ENCODE measurements at places on chromosomes 11 and 22.

- DNase-seq, result peak; percentile 10
Measured at GRCh38 chr11:104547996-104548661, 350.1 kb downstream of the CASP12 start.

DNA sequence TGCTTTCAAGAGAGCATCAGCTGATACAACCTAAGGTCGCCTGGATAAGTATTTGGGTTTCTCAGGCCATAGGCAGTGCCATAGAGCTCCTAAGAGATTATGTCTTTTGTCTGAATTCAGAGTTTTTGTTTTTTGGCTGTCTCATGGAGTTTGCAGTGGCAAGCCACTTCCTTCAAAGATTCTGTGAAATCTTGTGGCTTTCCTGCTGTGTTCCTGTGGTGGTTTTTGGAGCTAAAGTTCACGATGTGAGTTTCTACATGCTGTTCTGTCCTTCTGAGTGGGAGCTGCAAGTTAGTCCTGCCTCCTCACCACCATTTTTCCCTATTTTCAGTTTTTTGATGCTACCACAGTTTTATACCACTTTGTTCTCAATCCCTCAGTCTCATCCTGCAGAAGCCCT is 111.4 kb downstream of the COMMD9 start:
- DNase-seq, result no peak

DNA sequence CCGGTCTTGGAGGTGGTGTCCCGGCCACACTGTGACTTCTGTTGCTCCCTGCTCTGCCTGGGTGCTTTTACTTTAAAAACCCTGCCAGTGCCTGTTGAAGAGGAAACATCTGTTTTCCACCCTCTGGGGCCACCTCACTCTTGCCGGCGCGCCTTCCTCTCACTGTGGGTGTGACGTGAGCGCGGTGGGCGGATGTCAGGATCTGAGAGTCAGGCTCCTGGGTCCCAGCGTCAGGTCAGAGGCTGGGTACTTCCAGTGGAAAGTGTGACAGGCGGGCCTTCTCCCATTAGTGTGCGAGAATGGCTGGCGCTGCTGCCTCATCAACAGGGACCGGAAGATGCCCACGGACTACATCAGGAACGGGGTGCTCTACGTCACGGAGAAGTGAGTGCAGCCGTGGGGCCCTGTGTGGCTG is 54.2 kb downstream of the GRAMD4 start:
- DNase-seq, result no peak

DNA sequence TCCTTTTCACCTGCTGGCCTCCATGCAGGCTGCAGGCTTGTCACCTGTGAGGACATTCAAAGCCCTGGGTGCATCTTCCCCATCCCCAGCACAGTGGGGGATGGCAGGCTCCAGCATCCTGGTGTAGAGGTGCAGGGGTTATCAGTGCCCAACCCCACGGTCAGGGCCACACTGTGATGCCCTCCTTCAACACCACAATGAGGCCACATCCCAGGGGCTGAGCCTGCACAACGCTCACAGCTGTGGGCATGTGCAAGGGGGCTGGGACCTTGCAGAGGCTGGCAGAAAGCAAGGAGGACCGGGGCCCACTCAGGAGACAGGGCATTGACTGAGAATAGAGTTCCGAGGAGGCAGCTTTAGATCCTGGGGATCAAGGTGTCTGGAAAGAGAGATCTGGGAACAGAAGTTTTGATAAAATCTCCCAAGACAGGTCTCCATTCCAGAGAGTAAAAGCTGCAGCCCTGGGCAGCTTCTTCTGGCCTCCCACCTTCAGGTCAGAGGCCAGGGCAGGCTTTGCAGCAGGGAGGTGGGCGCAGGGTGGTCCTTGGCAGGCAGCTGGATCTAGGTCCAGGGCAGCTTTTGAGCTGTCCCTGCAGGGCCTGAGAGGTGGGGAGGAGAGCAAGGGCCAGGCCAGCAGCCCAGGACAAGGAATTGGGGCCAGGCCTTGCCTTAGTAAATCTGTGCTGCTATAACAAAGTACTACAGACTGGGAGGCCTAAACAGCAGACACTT is 250.8 kb upstream of the B3GAT1 start:
- DNase-seq, result no peak

DNA sequence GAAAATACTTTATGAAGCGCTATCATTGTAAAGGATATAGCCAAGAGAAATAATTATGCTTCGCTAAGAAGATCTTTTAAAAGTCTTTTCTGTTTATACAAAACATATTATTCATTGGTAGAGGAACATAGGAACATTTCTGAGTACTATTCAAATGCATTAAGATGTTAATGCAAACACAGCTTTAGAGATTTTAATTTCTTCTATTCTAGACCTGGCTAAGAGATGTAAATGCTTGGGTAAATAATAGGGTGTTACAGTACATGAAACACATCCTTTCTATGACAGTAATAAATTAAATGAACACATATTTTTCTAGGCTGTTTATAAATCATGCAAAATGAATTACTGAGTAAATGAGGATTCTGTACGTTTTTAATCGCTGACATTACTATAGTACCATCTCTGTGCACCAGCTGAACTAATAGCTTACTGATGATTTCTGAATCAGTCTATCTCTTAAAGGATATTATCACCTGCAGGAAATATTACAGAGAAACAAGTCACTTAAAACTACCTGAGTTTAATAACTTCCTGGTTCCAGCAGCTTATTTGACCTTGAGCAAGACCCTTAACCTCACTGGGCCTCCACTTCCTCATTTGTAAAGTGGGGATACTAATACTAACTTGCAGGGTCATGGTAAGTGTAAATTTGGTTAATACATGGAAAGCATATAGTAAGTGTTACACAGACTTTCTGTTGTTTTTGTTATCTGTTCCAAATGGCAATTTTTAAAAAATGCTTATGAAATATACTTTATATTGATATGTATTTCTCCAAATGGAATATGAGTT is 344.9 kb downstream of the DYNC2H1 start:
- DNase-seq, result no peak

GRCh38 chr11:12410006-12410728 is 32.8 kb downstream of the PARVA start:
- no peak for DNase-seq

- DNase-seq, result no peak
Measured at GRCh38 chr22:30253205-30253852, 6.8 kb upstream of the LIF start.

DNA sequence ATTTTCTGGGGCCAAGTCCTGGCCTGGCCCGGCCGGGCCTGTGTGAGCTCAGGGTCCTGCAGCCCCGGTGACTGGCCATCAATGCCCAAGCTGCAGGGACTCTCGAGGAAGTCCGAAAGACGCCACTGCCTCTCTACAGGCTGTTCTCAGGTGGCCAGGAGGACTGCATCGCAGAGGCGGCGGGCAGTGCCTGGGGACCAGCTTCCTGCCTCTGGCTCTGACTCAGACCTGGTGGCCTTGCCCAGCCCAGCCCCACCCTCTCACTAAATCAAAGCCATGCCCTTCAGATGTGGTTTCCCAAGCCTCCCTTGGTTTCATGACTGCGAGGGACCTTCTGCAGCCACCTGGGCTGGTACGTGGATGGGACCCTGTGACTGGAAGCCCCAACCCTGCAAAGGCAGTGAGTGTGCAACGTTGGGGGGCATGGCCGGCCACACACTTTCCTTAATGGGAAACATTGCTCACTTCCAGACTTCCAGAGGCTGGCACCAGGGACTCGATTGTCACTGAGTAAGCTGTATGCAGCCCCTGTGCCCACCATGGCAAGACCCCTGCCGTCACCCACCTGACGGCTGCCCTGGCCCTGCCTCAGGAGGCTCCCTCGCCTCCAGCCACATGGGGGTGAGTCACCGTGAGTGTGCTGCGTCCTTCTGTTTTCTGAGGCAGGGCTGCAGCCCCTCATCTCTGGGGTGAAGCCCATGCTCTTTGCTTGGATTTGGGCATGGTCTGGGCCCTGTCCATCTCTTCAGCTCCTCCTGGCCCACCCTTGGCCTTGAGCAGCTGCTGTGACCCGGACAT is 6.0 kb upstream of the FGF3 start:
- no peak for DNase-seq

DNA sequence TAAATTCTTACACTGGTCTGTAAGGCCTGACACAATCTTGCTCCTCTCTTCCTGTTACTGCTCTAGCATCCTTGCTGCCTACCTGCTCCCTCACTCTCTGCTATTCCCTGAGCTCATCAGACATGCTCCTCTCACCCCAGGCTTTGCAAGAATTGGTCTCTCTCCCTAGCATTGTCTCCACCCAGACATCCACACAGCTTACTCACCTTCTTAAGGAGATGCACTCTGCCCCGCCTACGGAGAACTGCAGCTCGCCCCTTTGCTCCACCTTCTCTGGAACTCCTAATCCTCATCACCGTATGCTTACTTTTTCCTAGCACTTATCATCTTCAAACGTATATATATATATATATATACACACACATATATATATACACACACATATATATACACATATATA is 23.3 kb upstream of the TMPRSS5 start:
- no peak for DNase-seq

DNA sequence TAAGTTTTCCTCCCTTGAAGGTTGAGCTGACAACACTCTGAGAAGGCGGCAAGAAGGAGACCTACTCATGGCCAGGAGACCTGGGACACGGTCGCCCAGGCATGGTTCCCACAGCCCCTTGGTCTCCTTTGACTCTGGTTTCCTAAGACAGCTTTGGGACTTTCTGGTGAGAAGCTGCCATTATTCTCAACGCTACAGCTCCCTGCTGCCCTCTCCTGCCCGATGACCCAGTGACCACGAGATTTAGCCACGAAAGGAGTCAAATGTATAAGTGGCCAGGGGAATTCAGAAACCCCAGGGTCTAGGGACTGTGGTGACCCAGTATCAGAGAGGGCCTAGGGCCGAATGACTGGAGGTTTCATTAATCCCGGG is 699 bp upstream of the SDF2L1 start:
- DNase-seq, result no peak

DNA sequence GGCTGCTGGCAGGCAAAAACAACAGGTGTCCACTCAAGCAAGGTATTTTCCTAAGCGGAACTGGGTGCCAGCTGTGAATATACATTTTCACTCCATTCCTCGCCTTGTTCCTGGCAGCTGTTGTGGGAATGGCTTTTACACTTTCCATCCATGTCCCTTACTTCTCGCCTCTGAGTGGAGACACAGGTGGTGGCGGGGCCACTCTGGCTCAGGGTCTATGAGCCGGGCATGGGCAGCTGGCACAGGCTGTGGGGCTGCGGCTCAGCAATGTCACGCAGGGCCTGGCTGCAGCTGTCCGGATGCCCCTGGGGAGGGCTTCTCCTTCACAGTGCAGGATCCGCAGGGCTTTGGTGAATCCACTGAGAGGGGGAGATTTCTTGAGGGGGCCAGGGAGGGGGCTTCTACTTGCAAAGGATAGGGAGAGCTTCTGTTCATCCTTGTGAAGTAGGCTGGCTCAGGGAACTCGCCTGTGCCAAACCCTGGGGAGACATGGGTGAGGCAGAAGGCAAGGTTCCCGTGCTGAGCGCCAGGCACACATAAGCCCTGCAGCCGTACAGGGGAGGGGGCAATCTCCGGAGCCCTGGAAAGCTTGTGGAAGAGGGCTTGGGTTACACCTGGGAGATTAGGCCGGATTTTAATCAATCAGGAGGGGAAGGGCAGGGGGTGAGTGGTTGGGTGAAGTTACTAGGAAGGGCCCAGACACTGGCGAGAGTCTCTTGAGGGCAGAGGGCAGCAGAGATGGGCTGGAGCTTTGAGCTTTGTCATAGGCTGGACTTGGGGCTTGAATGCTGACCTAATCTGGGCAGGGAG is 45.7 kb downstream of the KCNQ1OT1 start:
- no peak for DNase-seq

DNA sequence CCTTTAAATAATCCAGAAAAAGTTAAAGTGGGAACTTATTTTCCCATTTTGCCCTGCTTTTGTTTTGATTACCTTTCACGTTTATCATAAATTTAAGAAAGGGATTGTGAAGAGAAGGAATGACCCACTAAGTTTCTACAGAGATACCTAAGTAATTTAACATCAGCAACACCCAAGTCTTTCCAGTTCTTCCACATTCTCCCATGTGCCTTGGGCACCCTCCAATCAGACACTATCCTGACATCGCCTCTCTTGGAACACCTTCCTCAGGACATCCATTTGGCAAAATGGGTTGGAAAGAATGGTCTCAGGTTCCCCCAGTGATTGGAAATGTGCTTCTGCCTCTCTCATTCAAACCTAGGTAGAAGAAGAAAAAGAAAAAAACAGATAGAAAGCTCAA is 6.3 kb downstream of the BBOX1 start:
- DNase-seq, result peak; percentile 34

- DNase-seq, result no peak
Measured at GRCh38 chr11:11865449-11865848, 23.7 kb downstream of the USP47 start.

DNA sequence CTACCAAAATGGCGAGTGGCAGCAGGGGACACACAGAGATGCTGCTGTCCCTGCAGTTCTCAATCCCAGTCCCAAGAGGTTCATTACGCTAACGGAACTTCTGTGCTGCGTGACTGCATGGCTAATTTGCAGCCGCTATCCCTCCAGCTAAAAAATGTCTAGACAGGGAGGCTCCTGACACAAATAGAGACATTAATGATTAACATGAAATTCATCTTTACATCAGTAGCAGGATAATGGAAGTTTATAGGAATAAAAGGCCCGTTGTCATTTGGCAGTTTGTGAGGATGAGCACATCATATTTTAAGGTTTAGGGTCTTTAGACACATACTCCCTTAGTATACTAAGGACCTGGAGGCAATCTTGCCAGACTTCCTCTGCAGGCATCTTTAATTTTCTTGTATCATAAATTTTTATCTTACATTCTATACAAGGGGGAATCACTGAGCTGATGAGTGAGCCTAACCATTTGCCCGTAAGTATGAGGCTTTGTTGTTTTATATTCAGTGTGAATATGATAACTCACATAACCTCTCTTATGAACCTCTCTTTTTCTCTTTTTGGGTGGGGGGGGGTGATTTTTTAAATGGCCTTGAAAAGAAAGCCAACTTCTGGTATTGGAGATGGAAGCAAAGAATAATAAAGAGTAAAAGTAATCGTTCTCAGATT is 99.8 kb upstream of the OR9G4 start:
- no peak for DNase-seq

- no peak for DNase-seq
Measured at GRCh38 chr11:11261629-11262028, 91.4 kb downstream of the CSNK2A3 start.

GRCh38 chr11:76838678-76839068 is 22.0 kb upstream of the ACER3 start:
- DNase-seq, result no peak

DNA sequence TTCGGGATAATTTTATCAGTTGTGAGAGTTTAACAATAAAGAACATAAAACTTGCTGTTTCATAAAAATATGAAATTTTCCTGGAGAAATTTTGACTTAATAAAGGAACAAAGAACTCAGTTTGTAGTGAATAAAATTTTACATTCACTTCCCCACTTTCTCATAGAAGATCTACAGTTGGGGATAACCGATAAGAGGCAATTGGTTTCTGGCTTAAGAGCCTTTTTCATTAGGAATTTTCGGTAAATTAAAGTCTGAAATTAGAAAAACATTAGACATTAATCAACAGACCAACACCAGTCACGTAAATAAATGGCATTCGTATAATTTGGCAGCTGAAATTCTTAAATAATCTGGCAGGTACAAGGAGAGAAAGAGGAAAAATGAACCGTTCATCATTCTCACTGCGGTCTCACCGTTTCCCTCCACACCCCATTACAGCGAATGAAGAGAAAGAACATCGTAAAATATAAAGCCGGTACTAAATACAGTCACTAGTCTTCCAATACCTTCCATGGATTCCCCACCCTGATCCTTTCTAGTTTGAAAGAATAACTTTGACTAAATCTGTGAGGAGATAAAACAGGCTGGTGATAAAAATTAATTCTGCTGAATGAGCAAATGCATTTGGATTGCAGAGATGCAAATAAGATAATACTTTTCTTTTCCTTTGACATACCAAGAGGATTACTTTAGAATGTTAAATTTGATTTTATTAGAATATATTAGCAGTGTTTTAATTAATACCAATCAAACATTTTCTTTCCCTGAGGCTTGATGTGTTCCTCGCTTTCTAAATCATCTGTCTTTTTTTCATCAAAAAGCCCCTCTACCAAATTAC is 19.5 kb downstream of the BLID start:
- no peak for DNase-seq
